Stimulated activated CD8-positive, alpha-beta memory T cell treated with anti-CD3 and anti-CD28 coated beads, Interleukin-4, amount 100 ng/mL, for 4 hours (primary cell): ENCODE measurements at places on chromosomes 12 and 14.
A peak's percentile ranks its signal among the peaks of the same experiment; 100 is the strongest.

DNA sequence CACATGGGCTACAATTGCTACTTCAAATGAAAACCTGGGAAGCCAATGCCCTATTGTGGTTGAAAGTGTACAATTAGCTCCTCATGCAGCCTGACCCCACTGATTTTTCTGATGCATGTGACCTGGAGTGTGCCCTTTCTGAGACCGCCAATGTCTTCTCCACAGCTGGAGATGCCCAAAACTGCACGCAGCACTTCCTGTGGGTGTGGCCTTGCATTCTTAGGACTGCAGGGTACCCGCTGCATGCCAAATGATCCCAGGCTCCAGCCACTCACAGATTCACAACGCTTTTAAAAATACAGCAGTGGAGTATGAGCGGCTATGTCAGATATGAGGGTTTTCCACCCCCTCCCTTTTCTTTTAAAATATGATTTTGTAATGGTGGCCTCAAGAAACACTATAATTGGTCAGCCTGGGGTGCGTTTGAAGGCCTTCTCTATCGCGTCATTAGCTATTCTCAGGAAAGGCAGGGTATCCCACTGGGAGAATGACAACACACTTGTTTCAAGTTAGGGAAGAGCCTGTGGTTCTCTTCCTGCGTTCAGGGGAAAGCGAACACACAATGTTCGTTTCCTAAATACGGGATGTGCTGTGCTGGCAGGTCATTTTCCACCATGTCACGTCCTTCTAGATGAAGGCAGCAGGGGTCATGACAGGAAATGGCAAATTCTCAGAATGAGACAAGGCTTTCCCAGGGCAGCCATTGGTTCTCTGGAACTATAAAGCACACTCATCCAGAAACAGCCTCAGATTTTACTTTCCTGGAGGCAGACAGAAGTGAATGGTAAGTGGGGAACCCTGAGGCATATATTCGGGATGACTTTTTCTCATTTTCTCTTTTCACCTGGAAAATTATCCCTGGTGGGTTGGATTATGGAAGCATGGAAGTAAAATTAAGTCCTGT, at the start of gene APOLD1:
Gene APOLD1, plus strand, starts transcription at position 749 of the 904 bp plus-strand sequence. Its CDS starts 33 bp downstream, at position 782.
- DNase-seq: no peak

- DNase-seq: no peak
These were observed 133.6 kb downstream of the TTLL5 start for GRCh38 chr14:75794615-75795038.

- DNase-seq: no peak
These were observed 26.2 kb downstream of the ANG start for GRCh38 chr14:20714593-20715250.

DNA sequence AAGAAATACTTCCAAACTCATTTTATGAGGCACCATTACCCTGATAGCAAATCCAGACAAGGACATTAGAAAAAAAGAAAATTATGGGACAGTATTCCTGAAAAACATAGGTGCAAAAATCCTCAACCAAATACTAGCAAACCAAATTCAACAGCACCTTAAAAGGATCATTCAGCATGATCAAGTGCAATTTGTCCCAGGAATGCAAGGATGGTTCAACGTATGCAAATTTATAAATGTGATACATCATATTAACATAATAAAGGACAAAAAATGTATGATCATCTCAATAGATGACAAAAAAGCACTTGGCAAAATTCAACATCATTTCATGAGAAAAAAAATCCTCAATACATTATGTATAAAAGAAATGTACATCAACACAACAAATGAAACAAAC, 162.9 kb downstream of the DUSP6 start:
- DNase-seq: no peak

DNA sequence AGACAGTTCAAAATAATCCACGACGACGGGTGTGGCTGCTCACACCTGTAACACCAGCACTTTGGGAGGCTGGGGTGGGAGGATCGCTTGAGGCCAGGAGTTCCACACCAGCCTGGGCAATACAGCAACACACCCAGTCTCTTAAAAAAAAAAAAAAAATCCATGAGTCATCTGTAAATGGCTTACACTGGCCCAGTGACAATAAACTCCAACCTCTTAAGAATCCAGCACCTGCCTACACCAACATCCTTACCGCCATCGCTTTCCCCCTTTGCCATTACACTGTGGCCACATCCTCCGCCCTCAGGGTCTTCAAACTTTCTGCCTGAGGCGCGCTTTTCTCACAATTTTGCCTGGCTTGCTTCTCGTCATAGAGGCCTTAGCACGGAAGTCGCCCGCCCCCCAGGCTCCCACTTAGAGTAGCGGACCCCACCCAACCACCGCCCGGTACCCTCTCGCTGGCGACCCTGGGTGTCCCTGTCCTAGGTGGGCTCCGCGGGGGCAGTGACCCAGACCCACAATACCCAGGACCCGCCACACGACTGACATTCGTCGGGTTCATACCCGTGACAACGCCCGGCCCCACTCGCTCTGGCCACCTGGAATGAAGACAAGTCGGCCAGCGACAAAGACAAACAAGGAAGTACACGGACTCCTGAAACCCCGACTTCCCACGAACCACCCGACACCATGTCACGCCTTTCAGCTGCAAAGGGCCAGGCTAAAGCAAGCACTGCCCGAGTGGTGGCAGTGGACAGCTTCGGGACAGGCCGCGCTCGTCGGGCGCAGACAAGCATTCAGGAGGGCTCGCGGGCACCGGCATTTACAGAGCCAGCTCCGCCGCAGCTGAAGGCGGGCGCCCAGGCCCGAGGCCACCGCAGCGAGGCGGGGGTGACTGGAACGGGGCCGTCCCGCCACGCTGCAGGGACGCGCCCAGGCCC, 636 bp downstream of the GOLGA3 start:
- DNase-seq: no peak

GRCh38 chr14:104373055-104373854, 206.3 kb upstream of the C14orf180 start:
- DNase-seq: no peak

DNA sequence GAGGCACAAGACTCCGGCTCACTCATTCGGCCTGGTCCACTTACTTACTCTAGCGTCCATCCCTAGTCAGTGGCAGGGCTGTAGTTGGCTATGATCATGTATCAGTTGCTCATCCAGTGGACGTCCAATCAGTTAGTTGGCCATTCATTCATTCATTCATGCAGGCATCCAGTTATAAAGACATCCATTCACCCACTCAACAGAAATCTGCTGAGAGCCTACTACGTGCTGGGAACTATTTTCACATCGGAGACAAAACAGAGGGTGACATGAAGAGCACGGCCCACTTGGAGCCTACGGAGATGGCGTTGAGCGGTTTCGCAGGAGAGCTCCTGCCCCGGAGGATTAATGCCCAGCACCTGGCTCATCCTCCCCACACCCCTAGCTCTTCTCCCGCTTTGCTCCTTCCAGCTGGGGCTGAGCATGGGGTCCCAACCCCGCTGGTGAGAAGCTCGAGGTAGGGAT, 49.7 kb downstream of the SNAPC1 start:
- no peak for DNase-seq

DNA sequence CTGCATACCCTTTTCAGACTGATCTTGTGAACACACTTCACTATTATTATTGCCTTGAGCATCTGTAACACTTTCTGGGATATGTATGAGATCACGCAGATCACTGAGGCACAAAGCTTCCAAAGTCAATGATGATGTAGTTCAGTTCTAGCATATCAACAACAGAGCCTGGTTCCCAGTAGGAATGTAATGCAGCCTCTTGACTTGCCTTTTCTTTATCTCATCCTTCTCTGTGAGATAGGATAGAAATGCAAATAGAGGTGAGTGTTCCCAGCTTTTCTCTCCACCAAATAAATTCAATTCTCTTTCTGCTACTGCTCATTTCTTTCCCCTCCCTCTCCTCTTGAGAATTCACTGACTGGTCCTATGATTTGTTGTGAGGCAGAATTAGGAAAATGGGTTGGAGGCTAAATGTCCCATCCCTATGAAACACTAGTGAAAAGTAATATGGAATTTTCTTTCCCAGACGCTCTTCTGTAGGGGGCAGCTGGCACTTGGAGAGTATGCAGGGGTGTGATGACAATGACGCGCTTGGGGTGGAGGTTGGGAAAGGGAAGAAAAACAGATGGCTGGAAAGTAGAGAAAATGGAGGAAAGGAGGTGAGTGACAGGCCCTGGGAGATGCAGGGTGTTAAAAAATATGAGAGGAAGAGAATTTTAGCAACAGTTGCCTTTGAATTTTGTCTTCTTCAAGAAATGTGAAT, 96.0 kb upstream of the TMTC1 start:
- DNase-seq: no peak

- no peak for DNase-seq
These were observed 18.1 kb downstream of the ASPG start for GRCh38 chr14:104103446-104104075.

GRCh38 chr12:26250801-26251200, 55.4 kb downstream of the SSPN start:
- DNase-seq: no peak

DNA sequence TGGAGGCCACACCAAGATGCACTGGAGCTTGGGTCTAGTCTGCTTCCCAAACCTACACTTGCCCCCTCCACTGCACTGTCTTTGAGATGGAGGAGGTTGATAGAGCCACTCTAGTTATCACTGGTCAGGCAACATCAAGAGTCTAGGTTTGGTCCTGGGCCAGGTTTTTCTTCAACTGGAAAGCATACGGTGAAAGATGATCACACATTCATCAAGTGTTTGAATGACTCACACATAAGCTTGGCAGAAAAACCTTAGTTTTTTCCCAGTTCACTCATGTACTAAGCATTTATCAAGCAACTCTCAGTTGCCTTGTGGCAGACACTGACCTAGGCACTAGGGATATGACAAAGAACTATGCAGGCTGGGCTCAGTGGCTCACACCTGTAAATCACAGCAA, 84.5 kb downstream of the PLEKHG3 start:
- DNase-seq: no peak

GRCh38 chr12:51371295-51371953, 19.8 kb downstream of the GALNT6 start:
- no peak for DNase-seq

- no peak for DNase-seq
These were observed 35.9 kb upstream of the CHST11 start for GRCh38 chr12:104420868-104421267.

DNA sequence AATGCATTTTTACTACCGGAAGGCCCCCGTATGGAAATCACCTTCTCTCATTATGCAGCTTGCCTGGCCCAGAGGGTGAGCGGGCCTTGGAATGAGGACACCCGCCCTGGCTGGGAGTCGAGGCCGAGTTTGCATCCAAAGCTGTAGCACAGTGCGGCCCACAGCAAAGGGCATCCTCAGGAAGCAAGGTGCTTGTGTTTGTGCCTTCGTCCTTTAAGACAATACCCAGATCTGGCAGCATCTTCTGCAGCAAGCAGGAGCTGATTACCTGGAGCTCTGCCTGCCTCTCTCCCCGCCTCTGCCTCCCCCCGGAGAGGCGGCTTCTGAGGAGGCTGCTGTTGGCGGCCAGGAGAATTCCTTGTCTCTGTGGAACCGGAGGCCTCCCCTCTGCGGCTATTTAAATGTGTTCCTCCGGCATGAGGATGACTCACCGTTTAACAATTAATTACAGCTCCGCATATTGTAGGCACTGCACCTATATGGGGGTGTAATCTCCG, 145.3 kb downstream of the CACNA1C start:
- no peak for DNase-seq

GRCh38 chr14:44586910-44587309, 79.8 kb upstream of the FSCB start:
- no peak for DNase-seq

GRCh38 chr12:90112666-90113065, 404.0 kb upstream of the ATP2B1 start:
- no peak for DNase-seq

- DNase-seq: no peak
These were observed 28.1 kb downstream of the CLEC2D start for GRCh38 chr12:9697619-9698018.

DNA sequence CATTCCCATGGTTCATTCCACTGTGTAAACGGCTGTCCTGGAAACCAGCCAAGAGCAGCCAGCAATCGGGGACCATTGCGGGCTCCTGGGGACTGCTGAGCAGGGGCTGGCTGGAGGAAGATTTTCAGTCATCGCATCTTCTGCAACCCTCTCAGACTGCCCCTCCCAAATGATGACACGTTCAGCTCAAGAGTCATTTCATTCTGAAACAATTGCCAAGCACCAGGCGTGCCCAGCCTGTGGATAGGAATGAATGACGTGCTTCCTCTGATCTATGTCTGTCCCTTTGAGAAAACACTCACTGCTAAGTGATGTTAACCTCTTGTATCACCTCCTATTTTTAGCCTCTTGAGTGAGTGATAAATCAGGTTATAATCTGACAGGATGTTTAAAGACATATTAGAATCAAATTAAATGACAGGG, 62.0 kb downstream of the NDUFA12 start:
- DNase-seq: peak; percentile 24

GRCh38 chr14:101588286-101588975, 27.1 kb downstream of the DIO3 start:
- no peak for DNase-seq

GRCh38 chr12:86777325-86777724, 521.1 kb upstream of the MGAT4C start:
- no peak for DNase-seq

DNA sequence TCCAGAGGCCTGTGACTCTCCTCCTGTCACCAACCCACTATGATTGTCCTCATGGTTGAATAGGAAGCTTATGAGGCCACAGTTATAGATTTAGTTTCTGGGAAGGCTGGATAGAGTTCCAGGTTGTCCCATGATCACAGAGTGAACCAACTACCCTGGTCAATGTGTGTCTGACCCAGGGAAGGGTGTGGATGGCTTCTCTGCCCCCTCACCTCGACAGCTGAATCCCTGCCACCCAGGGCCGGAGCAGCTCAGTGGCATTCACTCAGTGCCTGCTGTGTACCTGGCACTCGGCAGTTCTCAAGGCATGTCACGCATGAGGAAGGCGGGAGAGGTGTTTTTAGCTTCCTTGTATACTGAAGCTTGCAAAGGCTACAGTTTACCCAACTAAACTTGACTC, 43.2 kb downstream of the JDP2 start:
- DNase-seq: no peak

- no peak for DNase-seq
These were observed 536 bp downstream of the PARPBP start for GRCh38 chr12:102120564-102120873.

DNA sequence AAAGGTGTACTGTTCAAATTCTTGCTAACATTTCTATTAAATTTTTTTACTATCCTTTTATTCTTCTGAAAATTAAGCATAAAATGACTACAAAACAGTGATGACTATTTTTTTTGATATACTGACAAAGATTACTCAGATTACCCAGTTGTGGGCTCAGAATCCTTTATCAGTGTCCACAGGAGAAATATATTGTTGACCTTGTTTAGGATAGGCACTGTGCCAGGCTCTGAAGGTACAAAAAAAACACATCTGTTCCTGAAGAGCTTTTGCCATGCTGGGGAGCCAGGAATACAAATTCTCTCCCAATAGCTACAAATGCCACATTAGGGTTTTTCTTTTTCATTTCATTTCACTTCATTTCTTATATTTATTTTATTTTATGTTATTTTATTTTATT, 26.9 kb upstream of the GCH1 start:
- no peak for DNase-seq

- DNase-seq: no peak
These were observed 27.7 kb upstream of the LTA4H start for GRCh38 chr12:96063046-96063445.
